Right lung (tissue), 10 donors: ENCODE measurements at places on chromosomes 3 and 15.

DNA sequence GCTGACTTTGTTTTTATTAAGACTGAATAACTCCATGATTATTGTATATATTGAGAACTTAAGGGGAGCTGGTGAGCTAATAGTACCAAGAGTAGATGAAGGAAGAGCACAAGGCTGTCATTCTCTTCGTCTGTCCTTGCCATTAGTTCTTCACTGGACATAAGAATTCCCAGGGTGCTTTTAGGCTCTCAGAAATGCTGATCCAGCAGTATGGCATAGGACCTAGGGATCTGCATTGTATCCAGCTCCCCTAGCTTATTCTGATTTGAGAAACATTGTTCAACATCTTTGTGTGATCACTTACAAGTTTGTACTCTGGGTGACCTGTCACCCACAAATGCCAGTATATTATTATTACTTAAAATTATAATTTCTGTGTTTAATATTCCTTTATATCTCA, 47.6 kb downstream of the CEP63 start:
- no peak for DNase-seq

GRCh38 chr3:16378920-16379319, 113.9 kb downstream of the OXNAD1 start:
- DNase-seq: no peak

- DNase-seq: no peak
Observed at GRCh38 chr3:22609139-22609538, 594.0 kb upstream of the UBE2E2 start.

DNA sequence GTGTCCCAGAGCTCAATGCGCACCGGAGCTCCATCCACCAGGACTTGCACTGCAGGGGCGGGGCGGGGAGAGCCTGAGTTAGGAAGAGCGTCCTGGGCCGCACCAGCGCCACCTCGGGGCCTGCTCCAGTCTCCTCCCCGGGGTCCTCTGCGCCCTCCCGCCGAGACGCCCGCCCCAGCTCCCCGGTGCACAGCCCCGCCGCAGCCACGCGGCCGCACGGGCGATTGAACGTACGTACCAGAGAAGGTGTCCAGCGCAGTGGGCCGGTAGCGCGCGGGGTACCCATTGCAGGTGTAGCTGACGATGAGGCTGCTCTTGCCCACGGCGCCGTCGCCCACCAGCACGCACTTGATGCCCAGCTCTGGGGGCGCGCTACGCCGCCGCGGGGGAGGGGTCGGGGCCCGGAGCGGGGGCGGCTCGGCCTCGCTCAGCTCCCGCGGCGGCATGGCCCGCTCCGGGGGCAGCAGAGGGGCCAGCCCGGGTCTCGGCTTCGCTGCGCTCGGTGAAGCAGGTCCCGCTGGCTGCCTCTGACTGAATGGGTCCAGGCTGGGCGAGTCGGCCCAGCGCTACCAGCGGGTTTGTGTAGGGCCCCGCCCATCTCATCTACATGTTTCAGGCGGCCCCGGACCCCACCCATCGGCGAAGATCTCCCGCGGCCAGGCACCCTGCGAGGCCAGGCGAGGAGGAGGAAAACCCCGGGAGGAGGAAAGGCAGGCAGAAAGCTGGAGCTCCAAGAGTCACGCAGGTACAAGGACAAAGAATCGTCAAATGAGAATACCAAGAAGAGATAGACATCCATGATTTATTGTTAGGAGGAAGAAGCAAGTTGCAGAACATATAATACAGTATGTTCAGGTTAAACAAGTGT, at the start of gene RHOV:
TSS of gene RHOV (minus strand) at position 541 of the 868 bp plus-strand sequence. CDS start at position 446, 95 bp downstream.
- peak; percentile 32 for DNase-seq

DNA sequence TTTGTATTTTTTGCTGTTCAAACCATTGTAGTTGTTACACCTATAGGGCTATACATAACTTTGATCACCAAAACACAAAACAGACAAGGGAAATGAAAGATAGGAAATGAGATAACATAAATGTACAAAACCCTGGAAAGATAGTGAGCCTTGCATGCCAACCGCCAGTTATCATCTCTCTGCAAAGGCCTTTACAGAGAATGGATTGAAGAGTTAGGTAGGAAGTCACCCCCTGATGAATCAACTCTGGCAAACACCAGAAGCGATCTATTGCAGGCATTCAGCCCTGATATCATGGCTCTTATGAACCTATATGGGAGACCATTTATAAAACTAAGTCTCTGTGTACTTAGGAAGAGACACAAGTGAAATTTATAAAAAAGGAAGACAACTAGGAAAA, 588.0 kb downstream of the TUSC7 start:
- DNase-seq: no peak

GRCh38 chr3:186929186-186929585, 1.1 kb upstream of the ST6GAL1 start:
- no peak for DNase-seq

DNA sequence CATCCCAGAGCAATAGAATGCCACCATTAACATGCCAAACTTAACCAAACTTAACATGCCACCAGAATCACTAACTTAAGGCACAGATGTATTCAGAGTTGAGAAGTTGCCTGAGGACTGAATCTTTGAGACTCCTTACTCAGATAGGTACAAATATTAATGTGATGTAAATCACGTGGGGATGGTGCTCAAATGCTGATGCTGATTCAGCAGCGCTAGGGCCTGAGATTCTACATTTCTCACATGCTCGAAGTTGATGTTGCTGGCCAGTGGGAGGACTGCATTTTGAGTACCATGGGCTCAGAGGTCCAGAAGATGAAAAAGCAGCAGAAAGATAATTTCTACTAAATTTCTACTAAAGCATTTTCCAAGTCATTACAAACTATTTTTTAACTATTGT, 54.1 kb downstream of the RPL22L1 start:
- no peak for DNase-seq

GRCh38 chr3:50238549-50239026, 2.6 kb downstream of the GNAI2 start:
- DNase-seq: no peak

GRCh38 chr3:190384309-190384756, 3.6 kb upstream of the CLDN16 start:
- peak; percentile 3 for DNase-seq
